ENCODE measurements at places on chromosomes 3 and 15.

DNA sequence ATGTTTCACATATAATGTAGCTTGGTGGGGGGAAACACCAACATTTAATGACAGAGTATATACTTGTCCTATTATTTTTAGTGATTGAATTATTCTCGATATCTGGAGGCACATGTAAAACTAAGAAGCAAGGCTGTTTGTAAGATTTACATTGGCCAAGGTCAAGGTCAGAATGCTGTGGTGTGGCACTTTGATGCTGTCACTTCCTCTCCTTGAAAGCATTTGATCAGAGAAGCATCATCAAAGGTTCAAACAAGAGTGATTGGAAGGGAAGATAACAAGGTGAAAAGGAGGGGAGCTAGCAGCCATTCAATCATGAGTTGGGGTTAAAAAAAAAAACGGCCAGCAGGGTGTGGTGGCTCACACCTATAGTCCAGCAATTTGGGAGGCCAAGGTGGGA lies 26.4 kb downstream of the RTF1 start:
- no peak for DNase-seq

GRCh38 chr3:4977001-4977852 lies 2.0 kb upstream of the BHLHE40 start:
- no peak for DNase-seq

- DNase-seq = no peak
Observed at GRCh38 chr3:71512000-71512399, 71.5 kb downstream of the FOXP1 start.

- no peak for DNase-seq
Observed at GRCh38 chr3:65939184-65939583, 99.5 kb downstream of the MAGI1 start.

DNA sequence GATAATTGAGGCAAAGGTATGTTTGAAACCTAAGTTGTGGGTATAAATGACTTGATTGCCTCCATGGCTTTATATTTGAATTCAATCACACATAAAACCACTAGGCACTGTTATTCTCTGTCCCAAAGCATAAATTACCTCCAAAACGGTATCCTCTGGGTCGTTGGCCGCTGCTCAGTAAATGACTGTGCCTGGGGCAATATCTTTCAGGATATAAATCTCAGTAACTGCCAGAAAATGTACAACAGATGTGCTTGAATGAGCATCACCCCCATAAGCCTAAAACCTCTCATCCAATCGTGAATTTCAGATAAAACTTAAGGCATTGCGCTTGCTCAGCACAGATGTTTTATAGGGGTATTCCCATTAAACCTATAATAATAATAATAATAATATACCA lies 19.0 kb upstream of the C3orf49 start:
- DNase-seq = no peak

- no peak for DNase-seq
Observed at GRCh38 chr3:116444819-116445310, 422 bp downstream of the LSAMP start.

GRCh38 chr3:189040656-189041335 lies 131.0 kb upstream of the TPRG1 start:
- no peak for DNase-seq

- no peak for DNase-seq
Observed at GRCh38 chr3:50423543-50423942, 64.2 kb upstream of the TMEM115 start.

GRCh38 chr3:135987661-135988060 lies 22.1 kb downstream of the PPP2R3A start:
- no peak for DNase-seq

- DNase-seq = no peak
Observed at GRCh38 chr15:51856714-51857380, 27.4 kb downstream of the TMOD3 start.

GRCh38 chr3:138835397-138835757 lies 649 bp upstream of the PIK3CB start:
- DNase-seq = no peak

- DNase-seq = no peak
Observed at GRCh38 chr3:113516115-113516505, 1.2 kb upstream of the SPICE1 start.

GRCh38 chr3:126354776-126355175 lies 2.4 kb downstream of the KLF15 start:
- DNase-seq = no peak

DNA sequence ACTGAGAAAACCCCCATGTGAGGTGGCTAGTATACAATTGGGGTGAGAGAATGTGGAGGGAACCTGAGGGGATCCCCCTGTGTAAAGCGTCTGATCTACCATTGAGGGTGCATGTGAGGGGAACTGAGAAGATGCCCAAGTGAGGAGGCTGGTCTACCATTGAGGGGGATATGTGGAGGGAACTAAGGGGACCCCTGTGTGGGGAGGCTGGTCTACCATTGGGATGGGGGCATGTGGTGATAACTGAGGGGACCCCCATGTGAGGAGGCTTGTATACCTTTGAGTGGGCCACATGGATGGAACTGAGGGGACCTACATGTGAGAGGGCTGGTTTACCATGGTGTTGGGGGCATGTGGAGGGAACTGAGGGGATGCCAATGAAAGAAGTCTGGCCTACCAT lies 160.8 kb downstream of the FBLN2 start:
- no peak for DNase-seq

GRCh38 chr3:3821777-3822176 lies 22.5 kb downstream of the LRRN1 start:
- no peak for DNase-seq

- DNase-seq = no peak
Observed at GRCh38 chr3:16467393-16467792, 46.1 kb downstream of the RFTN1 start.

DNA sequence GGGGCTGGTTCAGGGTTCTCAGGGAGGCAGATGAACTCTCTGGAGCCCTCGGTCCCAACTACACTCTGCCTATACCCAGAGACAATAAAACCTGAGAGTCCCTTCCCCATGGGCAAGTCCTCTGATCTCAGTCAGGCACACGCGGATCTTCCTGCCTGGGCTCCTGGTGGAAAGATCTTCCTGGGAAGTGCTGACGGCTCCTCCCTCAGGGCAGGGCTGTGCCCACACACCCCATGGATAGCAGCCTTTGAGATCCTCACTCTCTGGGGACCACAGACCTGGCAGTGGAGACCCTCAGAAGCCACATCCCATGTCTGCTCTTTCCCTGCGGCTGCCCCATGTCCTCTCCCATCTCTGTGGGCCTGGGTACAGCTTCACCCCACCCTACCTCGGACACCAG lies 10.4 kb downstream of the SH2D7 start:
- DNase-seq = no peak

DNA sequence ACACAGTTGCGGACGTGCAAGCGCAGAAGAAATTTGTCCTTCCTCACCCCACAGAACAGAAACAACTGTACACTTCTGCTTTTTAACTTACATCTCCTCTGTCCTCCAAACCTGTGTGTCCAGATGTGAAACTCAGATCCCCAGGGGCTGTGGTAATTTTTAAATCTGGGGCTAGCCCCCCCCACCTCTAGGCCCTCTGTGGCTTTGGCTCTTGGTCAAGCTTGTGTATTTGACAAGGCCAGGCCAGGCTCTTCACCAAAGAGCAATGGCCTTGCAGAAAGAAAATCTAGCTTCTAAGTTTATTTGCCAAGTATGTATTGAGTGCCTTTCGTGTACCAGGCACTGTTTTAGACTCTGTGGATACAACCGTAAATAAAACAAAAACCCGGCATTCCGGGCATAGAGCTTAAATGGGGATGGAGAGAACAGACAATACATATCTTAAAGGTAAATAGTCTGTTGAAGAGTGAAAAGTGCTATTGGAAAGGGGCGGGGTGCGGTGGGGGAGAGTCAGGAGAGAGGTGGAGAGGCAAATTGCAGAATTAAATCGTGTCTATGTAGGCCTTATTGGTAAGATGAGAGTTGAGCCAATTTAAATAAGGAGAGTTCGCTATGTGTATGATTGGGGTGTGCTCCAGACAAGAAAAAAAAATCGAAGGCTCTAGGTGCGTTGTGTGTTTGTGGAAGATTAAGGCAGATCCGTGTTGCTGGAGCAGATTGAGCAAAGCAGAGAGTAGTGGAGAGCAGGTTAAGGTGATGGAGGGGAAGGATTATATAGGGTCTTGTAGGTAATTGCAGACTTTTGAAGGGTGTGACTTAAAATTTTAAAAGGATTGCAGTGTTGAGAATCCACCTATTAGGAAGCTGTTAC lies 781 bp upstream of the DPH6 start:
- DNase-seq = no peak

- no peak for DNase-seq
Observed at GRCh38 chr15:63089260-63090043, 32.2 kb upstream of the LACTB start.

DNA sequence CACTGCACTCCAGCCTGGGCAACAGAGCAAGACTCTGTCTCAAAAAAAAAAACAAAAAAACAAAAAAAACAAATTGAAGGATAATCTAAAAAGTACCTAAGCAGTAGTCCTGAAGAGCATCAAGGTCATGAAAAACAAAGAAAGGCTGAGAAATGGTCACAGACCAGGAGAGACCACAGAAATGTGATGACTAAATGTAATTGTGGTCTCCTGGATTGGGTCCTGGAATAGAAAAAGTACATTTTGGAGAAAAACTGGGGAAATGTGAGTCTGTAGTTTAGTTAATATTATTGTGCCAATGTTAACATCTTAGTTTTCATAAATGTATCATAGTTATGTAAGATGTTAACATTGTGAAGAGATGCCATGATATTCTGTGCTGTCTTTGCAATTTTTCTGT lies 267.5 kb upstream of the NR2E3 start:
- no peak for DNase-seq

DNA sequence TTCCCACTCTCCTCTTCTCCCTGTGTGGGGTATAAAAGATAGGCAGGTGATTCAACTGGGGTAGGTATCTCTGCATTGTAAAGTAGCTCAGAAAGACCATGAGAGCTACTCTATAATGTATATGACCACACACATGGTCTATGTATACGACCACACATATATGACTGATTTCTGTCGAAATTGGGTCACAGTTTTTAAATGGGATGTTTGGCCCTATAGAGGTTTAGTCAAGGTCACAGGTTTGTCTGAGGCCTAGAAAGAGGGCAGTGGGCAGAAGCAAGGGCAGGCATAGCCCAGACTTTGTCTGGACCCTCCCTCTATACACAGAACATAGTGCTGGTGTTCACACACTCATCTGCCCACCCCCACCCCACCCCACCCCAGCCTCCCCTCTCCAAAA lies 4.4 kb downstream of the LAMP3 start:
- DNase-seq = no peak

DNA sequence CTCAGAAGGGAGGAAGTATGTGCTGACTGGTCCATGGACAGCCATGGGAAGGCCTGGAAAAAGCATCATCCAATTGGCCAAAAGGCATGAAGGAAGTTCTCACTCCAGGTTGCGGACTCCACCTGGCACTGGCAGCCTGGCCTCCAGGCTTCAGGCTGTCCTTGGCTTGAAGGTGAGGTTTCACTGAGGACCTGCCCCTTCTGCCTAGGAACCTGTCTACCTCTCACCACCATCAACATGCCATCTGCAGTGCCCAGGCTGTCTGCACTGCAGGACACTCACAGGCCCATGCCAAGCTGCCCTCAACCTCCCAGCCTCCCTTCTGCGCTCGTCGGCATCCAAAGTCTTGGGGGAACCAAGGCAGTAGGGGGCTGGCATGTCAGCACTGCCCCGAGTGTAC lies 51.1 kb downstream of the CEP70 start:
- DNase-seq = no peak

GRCh38 chr3:34323517-34323916 lies 525.1 kb downstream of the PDCD6IP start:
- no peak for DNase-seq

DNA sequence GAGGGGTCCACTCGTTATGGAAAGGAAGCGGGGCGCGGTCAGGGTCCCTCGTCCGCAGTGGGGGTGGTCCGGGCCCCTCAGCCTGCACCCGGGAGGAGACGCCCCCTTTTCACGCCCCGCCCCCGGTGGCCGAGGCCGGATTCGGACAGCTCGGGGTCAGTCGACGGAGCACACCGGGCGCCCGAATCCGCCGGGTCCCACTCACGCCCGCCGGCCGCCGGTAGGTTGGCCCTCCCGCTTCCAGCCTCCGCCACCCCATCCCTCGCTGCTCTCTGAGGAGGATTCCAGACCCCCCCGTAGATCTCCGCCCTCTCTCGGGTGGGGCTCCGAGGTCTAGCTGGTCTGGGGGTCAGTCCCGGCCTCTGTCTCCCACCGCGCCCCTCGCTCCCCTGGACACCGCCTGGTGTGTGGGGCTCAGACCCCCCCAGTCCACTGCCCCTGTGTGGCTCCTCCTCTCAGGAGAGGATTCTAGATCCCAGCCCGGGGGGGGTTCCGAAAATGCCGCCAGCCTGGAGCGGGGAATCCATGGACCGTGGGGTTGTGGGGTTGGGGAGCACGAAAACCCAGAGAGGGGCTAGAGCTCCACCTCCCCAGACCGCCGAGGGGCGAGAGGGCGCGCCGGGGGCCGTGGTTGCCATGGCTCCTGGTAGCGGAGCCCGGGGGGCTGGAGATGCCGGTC lies 725 bp downstream of the CHL1 start:
- no peak for DNase-seq

- no peak for DNase-seq
Observed at GRCh38 chr3:55965776-55966175, 478.7 kb upstream of the WNT5A start.

DNA sequence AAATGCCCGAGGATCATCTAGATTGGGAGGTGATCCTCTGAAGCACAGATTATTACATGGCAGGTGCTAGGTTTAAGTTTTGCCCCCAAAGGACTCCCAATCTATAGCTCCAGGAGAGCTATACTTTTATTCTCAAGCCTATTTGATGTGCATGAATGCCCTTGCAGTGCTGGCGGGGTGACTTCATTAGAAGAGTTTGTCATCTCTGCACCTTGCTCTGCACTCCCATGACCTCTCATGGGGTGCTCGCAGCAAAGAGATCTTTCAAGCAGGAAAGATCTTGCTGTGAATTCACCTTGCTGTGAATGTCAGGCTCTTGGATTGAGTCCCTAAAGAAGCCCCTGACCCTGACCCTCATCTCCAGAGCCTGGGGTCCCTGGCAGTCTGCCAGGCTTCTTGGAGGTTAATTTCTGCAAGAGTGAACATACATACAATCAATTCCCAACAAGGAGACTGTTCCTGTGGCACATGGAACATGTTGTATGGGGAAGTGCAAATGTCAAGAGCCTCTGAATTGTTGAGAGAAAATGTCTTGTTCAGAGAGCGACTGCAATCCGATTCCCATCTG lies 45.9 kb downstream of the FAM43A start:
- DNase-seq = no peak

DNA sequence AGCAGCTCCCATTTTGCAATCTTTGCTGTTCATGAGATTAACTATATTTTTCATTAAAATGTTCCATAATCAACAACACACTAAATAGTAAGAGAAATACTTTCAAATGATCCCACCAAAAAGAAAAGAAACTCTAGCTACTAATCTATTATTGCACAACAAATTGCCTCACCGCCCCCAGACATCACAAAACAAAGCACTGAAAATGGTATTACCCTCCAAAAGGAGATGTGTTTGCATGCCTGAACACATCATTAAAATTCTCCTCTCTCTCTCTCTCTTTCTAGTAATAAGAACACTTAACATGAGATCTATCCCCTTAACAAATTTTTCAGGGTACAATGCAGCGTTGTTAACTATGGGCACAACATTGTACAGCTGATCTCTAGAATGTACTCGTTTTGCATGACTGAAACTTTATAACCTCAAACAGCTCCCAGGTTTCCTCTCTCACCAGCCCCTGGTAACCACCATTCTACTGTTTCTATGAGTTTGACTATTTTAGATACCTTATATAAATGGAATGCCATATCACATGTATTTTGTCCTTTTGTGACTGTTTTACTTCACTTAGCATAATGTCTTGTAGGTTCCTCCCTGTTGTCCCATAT lies 33.1 kb downstream of the WNT5A start:
- DNase-seq = no peak

GRCh38 chr3:119927190-119927589 lies 145.3 kb downstream of the NR1I2 start:
- DNase-seq = no peak

- no peak for DNase-seq
Observed at GRCh38 chr15:89614164-89614563, 38.9 kb downstream of the TICRR start.

All from stimulated activated CD4-positive, alpha-beta T cell treated with anti-CD3 and anti-CD28 coated beads, Interleukin-1b, Interleukin-23, amount 100 ng/mL, for 1 hour (primary cell).